Left cardiac atrium (tissue), 4 donors: ENCODE measurements at places on chromosomes 4 and X. TPM values are rescaled to one million over a fixed set of nuclear protein-coding genes. Genes with fewer than 3 reads are reported as not detected.

FGFBP2 gene
- total RNA-seq: 4.4 TPM

POU4F2 gene
- not detected for total RNA-seq

CT45A10 gene
- not detected for total RNA-seq

GAGE2A gene
- total RNA-seq: not detected

PAGE1 gene
- total RNA-seq: not detected

NLGN4X gene
- 5.4 TPM for total RNA-seq

FREM3 gene
- not detected for total RNA-seq

SHROOM4 gene
- 8.3 TPM for total RNA-seq

OPN1MW3 gene
- total RNA-seq: not detected

SSX7 gene
- not detected for total RNA-seq

PLCXD1 gene
- total RNA-seq: 2.9 TPM

PNCK gene
- 9.7 TPM for total RNA-seq
